ENCODE measurements at places on chromosomes 1 and 21.
A peak's percentile ranks its signal among the peaks of the same experiment; 100 is the strongest.

- DNase-seq: no peak
Observed at GRCh38 chr21:41289431-41289830, 27.2 kb upstream of the FAM3B start.

GRCh38 chr1:230424391-230425251, 1.5 kb downstream of the PGBD5 start:
- peak; percentile 69 for DNase-seq

DNA sequence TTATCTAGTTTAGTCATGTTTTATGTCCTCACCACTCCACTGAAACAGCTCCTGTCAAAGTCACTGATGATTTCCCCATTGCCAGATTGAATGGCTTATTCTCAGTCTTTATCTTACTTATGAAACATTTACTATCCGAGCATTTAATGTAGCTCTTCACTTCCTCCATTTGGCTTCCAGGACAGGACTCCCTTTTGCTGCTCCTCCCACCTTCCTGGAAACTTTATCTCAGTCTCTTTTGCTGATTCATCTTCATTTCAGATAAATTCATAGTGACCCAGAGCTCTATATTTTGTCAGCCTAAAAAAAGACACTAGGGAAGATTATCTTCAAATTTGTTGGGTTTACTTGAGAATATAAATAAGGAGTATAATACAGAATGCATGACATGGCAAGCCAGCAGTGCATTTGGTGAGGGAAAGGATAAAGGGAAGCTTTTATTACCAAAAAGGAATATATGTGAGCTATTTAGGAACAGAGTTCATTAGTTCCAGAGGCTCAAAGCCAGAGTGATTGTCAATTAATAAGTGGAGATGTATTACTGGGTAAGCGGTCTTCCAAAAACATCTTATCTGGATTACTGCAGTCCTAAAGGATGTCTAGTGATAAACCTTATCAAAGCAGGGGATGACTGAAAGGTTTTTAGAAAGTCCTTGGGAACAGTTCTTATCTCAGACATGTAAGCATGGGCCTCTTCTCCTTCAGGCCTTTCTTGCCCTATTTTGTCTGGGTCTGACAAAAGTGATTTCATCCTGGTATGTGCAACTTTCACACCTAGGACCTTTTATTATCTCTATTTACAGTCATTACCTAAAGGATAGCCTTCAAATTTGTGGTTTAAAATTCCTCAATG, 25.6 kb downstream of the IL23R start:
- DNase-seq: no peak

GRCh38 chr1:11286735-11287410, 13.9 kb downstream of the UBIAD1 start:
- DNase-seq: no peak

DNA sequence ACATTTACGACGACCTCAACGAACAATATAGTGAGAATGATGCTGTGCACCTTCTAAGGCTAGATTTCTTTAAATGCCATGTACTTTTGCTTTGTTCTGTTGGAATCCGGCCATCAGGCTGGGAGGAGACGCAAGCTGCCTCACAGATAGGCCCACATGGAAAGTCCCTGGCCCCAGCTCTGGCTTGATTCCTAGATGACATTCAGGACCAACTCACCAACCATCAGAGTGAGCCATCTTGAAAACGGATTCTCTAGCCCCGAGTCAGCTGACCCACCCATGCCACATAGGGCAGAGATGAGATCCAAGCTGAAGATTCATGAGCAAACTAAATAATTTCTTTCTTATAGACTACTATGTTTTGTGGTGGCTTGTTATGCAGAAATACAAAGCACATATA, 164.4 kb downstream of the ZNF281 start:
- no peak for DNase-seq

GRCh38 chr21:41894922-41895557, 15.9 kb upstream of the PRDM15 start:
- no peak for DNase-seq

DNA sequence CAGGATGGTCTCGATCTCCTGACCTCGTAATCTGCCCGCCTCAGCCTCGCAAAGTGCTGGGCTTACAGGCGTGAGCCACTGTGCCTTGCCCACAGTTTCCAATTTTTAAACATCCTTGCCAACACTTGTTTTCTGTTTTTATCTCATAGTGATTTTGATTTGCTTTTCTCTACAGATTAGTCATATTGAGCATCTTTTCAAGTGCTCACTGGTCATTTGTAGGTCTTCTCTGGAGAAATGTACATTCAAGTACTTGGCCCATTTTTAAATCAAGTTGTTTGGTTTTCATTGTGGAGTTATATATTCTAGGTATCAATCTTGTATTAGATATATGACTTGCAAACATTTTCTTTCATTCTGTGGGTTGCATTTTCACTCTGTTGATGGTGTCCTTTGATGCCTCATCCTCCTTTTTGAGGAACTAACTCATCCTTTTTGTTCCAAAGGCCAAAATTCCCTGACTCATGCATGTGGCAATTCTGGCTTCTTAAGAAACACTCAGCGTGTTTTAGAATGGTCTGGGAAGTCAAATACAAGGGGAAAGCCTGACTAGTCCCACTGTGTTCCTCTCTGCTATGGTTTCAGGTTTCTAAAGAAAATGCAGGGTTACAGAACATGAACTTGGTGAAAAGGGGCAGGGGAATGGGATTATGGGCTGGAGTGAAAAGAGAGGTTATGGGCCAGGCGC, 37.3 kb downstream of the PTAFR start:
- no peak for DNase-seq

GRCh38 chr1:86195281-86195680, 38.7 kb upstream of the COL24A1 start:
- no peak for DNase-seq

GRCh38 chr1:232628335-232629249, 1.3 kb downstream of the SIPA1L2 start:
- DNase-seq: no peak

DNA sequence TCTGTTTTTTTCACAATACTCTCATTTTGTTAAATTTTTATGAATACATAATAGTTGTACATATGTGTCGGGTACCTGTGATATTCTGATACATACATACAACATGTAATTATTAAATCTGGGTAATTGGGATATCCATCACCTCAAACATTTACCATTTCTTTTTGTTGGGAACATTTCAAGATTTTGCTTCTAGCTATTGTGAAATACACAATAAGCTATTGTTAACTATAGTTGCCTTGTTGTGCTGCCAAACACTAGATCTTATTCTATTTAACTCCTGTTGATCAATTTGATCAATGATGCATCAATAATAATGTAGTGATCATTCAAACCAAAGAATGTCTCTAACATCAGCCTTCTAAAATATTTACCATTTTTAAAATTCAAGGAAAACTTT, 234.6 kb upstream of the NR5A2 start:
- no peak for DNase-seq

DNA sequence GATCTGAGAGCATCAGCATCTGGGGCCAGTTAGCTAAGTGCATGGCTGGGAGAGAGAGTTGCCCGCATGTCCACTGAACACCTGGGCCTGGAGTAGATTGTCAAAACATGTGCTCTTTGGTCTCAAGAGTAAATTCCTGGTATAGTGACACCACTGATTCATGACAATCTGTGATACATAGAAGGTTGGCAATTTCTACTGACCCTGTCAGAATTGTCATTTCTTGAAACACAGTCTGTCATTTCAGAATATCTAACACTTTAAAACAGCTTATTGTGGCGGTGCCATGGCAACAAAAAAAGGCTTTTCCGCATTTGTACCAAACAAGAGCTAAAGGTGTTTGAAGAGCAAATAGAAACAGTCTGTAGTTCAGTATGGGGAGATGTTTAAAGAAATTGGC, 186.4 kb upstream of the FAM78B start:
- DNase-seq: no peak

DNA sequence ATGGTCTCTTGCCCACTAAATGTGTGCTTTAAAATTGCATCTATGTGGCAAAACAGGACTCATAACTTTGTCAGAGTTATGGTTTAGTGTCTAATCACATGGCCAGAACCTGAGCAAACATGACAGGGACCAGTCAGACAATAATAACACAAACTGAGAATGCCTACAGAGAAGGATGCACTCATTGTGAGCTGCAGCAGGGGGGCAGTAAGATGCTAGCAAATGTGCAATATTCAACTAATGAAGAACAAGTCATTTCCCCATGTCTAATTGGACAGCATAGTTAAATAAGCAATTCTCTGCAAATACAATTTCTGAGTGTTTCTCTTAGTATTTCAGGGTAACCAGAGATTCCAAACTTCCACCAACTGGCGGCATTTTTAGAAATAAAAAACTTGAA, 30.8 kb downstream of the SPAG17 start:
- no peak for DNase-seq

- no peak for DNase-seq
Observed at GRCh38 chr1:1620433-1621139, 5.3 kb downstream of the MIB2 start.

GRCh38 chr1:51316113-51316845, 14.1 kb downstream of the TTC39A start:
- DNase-seq: no peak

DNA sequence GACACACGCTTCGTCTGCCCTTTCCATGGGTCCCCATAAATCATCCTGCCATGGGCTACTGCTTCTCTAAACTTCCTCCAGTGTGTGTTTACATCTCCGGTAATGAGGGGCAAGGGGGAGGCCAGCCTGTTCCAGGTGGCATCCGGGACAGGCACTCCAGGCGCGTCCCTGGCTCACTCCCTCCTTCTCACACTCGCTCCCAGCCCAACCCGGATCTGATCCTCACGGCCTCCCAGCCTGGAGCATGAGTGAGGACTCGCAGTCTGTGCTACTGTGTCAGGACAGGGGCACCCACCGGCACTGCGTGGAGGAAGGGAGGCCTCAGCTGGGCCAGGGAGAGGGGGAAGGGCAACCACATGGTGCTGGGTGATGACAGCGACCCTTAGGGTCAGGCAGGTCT, 225.4 kb downstream of the TRABD2B start:
- no peak for DNase-seq

DNA sequence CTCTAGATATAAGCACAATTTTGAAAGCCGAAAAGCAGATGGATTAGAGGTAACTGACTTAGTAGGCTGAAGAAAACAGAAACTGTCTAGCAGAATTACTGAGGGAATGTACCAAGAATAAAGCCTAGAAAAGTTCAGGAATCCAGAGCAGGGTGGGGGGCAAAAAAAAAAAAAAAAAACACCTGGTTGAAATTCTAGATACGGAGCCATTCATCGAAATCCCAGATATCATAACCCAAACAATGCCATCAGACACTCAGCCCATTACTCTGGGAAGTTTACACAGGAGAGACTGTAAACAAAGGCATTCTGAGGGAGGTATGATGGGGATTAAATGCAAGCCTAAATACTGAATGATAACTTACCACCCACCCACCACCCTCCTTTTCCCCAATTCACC, 45.6 kb downstream of the ENAH start:
- DNase-seq: no peak

DNA sequence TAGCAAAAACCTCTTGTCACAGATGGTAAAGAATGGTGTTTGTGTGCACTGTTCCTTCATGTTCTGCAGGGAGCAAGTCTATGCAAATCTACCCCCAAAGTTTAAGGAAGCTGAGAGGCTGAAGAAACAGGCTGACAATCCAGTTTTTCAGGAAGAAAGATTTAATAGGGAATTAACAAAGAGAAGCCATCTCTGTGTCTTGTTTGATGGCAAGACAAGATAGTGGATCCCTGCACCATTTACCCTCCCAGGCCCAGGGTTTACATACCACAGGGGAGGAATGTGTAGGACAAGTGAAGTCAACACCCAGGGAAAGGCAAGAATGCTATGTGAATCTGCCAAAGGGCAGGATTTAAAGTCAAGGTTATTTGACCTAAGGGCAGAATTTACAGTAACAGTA, 48.1 kb upstream of the FNBP1L start:
- DNase-seq: no peak

DNA sequence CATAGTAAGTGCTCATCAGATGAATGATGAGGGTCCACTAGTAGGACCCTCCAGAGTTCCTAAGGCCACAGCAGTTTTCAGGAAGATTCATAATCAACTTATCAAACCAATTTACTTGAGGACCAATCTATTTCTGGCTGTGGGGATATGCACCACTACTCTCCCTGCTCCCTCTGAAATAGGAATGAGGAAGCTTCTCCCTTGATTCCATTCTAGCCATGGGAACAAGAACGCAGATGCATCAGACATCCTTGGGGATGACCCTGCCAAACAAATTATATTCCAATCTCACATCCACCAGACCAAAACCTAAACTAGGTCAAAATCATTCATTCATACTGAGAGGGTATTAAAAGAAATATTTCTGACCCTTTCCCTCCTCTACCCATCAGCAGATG, 31.5 kb downstream of the JAK1 start:
- no peak for DNase-seq

Measured in vagina (tissue), 2 donors.